ENCODE measurements at places on chromosomes 7 and 10.

- no peak for DNase-seq
Measured at GRCh38 chr10:133082685-133083421, 4.9 kb upstream of the ADGRA1 start.

- peak; percentile 28 for DNase-seq
Measured at GRCh38 chr10:97543025-97543546, 29.5 kb upstream of the ANKRD2 start.

DNA sequence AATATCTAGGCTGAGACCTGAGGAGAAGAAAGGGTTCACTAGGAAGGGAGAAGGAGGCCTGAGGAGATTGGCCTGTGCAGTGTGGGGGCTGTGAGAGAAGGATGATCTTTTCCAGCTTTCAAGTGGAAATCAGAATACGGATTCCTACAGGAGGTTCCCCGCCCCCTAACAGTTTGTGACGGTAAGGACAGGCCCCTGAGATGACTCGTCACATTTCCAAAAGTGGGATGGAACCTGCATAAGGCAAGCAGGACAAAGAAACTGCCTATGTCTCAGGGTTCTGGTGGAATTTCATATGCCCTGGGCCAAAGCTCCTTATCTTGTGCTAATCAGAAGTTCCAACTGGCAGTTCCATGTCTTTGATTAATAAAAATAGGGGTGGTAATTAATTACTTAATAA is 275.6 kb downstream of the SNX10 start:
- no peak for DNase-seq

GRCh38 chr7:102214477-102215072 is 72.1 kb upstream of the SH2B2 start:
- no peak for DNase-seq

- no peak for DNase-seq
Measured at GRCh38 chr10:21926949-21927348, 76.6 kb downstream of the DNAJC1 start.

GRCh38 chr7:144777005-144777839 is 58.6 kb downstream of the TPK1 start:
- DNase-seq, result no peak

DNA sequence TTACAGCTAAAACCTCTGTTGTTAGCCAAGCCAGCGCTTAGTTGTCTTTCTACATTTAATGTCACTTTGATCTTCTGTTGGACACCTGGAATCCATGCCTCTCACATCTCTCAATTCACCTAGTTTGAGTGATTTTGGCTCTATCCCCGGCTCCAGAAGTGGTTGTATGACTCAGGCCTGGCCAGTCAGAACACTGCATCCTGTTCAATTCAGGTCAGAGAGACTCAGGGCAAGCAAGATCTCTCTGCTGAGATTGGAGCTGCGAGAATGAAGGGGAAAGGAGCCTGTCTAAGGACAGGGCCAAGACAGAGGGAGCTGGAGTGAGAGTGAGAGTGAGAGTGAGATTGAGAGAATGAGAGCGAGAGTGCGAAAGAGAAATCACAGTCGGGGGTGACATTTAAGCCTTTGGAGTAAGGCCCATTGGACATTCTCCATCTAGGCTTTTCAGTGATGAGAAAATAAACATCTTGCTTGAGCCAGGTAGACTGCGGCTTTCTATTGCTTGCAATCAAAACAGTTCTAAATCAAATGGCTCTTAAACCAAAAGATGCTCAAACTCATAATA is 83.3 kb upstream of the DYNC1I1 start:
- DNase-seq, result no peak

DNA sequence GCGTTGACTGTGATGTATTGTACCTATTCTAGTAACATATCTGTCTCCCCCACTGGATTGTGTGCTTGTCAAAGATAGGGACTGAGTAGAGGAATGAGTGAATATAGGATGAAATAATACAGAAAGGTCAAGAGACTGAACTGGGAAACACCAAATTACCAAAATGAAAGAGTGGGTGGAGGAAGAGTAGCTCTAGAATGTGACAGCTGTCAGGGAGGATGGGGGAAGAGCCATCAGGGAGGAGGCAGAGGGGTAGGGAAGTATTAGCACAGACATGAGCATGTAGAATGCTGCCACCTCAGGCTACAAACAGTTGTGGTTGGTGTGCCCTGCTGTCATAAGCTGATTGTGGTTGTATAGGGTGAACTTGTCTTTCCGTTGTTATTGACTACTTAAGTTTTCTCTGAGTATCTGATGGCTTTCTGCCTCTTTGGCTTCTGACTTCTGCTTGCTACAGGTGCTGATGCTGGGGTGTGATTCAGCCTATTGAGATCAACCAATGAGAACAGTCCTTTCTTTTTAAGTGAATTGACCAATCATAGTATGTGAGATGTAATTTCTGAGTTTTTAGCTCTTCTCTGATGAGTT is 5.6 kb downstream of the CCSER2 start:
- peak; percentile 36 for DNase-seq

DNA sequence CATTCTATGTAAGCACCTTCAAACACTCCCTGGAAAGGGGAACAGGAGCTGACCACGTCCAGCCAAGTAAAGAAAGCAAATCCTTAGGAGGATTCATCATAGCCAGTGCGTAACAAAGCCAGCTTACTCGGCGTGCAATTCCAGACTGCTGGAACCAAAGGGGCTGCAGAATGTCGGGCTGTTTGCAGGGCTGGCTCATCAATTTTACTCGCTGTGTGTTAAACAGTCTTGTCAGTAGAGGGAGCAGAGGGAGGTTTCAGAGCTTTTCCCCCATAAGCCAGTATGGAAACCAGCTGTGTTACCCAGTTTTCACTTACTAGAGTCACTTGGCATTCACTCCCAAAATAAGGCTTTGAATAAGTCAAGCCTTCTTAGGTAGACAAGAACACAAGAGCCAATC is 127.1 kb downstream of the KMT2E start:
- no peak for DNase-seq

DNA sequence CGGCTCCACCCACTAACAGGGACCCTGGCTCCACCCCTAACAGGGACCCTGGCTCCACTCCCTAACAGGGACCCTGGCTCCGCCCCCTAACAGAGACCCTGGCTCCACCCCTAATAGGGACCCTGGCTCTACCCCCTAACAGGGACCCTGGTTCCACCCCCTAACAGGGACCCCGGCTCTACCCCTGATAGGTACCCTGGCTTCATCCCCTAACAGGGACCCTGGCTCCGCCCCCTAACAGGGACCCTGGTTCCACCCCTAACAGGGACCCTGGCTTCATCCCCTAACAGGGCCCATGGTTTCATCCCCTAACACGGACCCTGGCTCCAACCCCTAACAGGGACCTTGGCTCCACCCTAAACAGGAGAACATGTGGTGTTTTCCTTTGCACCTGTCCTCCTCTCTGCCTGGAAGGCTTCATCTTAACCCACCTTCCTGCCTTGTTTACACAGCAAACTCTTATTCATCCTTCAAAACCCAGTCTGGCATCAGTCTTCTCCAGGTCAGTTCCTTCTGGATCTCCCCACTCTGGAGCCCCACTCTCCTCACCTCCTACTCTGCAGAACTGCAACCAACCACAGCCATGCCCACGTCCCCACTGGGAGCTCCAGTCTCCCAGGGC is 58.0 kb downstream of the CHST15 start:
- no peak for DNase-seq

DNA sequence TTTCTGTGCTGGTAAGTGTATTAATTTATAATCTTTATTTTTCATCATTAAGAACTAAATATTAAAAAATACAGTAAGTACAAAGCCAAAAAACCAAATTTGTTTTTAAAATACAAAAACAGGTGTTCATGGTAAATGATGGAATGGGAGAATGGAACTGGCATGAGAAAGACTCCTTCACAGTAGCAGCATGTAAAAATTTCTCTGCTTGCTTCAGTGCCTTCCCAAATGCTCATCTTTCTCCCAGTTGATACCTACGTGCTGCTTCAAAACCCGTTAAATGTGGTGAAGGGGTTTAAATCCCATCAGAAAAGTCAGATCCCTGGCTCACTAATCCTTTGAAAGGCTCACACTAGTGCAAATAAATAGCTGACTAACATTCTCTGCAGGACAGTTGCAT is 4.2 kb downstream of the RNF133 start:
- DNase-seq, result no peak

DNA sequence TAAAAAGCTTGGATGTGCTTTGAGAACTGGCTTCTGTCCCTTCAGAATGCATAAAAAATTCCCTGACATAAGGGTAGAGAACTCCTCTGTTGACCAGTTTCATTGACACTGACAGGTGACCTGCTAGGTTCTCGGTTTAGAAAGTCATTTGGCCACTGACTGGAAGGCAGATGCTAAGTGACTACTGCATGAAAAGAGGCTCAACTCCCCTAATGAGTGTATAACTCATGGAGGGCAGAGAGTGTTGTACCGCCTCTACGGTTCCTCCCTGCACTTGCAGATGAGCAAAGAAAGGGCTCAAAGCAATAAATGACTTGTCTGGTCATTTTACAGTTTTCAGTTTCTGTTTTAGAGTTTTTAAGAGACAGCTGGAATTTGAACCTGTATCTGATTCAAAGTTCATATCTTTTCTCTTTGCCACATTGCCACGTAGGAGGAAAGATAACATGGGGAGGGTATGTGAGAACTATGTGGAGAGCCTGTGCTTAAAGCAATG is 2.9 kb upstream of the FGL2 start:
- no peak for DNase-seq

DNA sequence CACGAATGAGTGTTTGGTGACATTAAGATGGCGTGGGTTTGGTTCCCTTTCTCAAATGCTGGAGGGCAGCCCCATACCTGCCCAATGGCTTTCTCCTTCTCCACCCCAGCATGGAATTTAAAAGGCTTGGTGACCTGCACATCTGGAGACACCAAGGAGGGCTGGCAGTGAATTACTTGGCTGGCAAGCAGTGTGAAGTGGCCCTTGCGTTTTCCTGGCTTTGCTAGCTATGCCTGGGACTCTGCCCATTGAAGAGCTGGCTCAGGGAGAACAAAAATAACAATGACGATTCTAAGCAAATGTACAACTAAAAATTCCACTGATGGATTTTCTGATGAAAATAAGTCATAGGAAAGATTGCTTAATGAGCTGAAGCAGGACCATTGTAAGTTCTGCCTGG is 203.7 kb downstream of the CYP26A1 start:
- no peak for DNase-seq

DNA sequence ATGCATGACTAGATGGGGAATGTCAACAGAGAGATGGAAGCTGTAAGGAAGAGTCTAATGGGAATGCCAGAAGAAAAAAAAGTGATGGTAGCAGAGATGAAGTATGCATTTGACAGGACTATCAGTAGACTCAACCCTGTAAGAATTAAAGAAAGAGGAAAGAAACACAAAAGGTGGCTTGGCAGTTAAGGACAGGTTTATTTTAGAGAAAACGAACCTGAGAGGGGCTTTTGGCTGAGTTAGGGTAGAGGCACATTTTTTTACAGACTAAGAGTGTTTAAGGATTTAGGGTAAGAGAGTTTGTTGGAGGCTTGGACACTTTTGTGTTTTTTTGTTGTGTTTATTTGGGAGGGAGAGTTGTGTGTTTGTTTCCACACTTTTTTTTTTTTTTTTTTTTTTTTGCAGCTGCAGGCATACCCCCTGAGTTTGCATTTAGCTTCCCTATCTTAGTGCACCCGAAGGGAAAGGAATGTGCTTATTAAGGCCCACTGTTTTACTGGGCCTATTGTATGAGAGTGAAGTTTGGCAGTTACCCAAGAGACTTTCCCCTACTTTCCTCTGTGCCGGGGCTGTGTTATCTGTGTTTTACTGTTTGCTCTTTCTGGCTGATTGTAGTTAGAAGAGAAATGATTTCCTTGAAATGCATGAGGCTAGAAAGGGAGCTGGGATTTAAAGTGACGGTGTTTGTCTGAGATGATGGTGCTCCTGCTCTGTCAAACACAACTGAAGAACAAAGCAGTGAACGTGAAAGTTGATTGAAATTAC is 32.0 kb downstream of the NPVF start:
- DNase-seq, result no peak

- no peak for DNase-seq
Measured at GRCh38 chr10:18158773-18159265, 18.6 kb downstream of the CACNB2 start.
